Gastroesophageal sphincter (tissue), 4 donors: ENCODE measurements at places on chromosomes 2 and 18. TPM values are rescaled to one million over a fixed set of nuclear protein-coding genes. Genes with fewer than 3 reads are reported as not detected.
A peak's percentile ranks its signal among the peaks of the same experiment; 100 is the strongest.

- no peak for ATAC-seq
- no peak overlapping the region for H3K27ac ChIP-seq
- no peaks in the 10 kb centered on the region for H3K27me3 ChIP-seq
Observed at GRCh38 chr2:132366421-132367180, 50.0 kb upstream of the GPR39 start.

DNA sequence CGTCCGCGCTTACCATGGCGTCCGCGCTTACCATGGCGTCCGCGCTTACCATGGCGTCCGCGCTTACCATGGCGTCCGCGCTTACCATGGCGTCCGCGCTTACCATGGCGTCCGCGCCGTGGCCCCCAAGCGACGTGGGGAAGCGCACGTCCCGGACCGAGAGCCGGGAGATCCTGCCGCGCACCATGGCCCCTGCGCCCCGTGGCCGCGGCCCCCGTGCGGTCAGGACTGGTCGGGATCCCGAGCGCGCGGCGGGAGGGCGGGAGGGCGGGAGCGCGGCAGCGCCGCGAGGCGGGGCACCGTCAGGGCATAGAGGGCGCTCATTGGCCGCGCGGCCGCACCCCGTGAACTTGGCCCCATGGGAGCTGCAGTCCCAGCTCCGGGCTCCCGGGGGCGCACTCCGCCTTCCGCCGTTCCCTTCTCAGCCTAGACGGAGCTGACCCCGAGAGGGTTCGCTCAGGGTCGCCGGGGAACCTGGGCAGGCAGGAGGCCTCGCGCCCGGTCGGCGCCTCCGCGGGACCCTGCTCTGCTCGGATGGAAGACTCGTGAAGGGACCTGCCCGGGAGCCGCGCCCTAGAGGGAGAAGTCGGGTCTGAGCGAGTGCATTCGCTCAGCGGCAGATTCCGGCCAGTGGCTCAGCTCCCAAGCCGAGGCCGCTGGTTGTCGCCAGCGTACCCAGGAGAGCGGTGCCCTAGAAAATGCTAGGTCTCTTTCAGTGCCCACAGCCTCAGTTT is at the start of gene ENOSF1:
Gene ENOSF1, minus strand, starts transcription at position 230 of the 734 bp plus-strand sequence. Its CDS starts 43 bp downstream, at position 187.
- no peaks in the 10 kb centered on the region for H3K4me1 ChIP-seq
- ATAC-seq: peak; percentile 97
- no peaks in the 10 kb centered on the region for H3K36me3 ChIP-seq
- peak within 1 kb of the TSS; percentile 89 for H3K27ac ChIP-seq
- H3K4me3 ChIP-seq: peak within 1 kb of the TSS; percentile 71

DNA sequence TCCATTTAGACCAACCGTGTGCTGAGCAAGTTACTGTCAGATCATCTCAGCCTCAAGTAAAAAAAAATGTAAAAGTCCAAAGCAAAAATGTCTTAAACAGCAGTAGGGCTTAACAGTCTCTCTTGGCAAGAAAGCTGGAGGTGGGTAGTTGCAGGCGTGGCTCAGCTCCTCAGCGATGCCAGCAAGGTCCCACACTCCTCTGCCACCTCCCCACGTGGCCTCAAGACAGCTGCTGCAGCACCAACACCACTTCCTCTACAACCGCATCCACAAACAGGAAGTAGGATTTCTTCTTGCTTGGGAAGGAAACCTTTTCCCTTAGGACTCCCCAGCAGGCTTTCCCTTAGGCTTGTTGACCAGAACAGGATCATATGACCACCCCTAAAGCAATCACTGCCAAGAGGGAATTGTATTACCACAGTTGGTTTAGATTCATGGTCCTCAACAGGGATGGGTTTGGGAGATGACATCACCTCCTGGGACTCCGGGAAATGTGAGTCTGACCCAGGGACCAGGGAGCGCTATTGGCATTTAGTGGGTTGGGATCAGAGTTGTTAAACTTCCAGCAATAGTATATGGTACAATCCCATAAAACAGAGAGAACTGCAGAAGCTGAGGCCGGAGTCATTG is 97.1 kb downstream of the MAPK4 start:
- ATAC-seq: no peak
- H3K36me3 ChIP-seq: no peaks in the 10 kb centered on the region
- no peak overlapping the region for H3K4me3 ChIP-seq
- H3K27me3 ChIP-seq: no peaks in the 10 kb centered on the region

The GALR1 gene
- 0.62 TPM for total RNA-seq

The SANBR gene
- 5.4 TPM for total RNA-seq

The SRSF7 gene
- total RNA-seq: 44.5 TPM

GRCh38 chr2:189702071-189702470 is 27.6 kb downstream of the ANKAR start:
- peaks cover 2% of the 10 kb centered on the region for H3K4me1 ChIP-seq
- H3K27me3 ChIP-seq: no peaks in the 10 kb centered on the region
- H3K27ac ChIP-seq: no peak overlapping the region

GRCh38 chr2:101858246-101858645 is 133.5 kb upstream of the IL1R2 start:
- H3K27ac ChIP-seq: no peak overlapping the region
- H3K36me3 ChIP-seq: peaks cover 84% of the 10 kb centered on the region
- H3K27me3 ChIP-seq: no peaks in the 10 kb centered on the region
- no peaks in the 10 kb centered on the region for H3K4me1 ChIP-seq
- no peak overlapping the region for H3K4me3 ChIP-seq
- no peak for ATAC-seq

The EPB41L5 gene
- 13.7 TPM for total RNA-seq

DNA sequence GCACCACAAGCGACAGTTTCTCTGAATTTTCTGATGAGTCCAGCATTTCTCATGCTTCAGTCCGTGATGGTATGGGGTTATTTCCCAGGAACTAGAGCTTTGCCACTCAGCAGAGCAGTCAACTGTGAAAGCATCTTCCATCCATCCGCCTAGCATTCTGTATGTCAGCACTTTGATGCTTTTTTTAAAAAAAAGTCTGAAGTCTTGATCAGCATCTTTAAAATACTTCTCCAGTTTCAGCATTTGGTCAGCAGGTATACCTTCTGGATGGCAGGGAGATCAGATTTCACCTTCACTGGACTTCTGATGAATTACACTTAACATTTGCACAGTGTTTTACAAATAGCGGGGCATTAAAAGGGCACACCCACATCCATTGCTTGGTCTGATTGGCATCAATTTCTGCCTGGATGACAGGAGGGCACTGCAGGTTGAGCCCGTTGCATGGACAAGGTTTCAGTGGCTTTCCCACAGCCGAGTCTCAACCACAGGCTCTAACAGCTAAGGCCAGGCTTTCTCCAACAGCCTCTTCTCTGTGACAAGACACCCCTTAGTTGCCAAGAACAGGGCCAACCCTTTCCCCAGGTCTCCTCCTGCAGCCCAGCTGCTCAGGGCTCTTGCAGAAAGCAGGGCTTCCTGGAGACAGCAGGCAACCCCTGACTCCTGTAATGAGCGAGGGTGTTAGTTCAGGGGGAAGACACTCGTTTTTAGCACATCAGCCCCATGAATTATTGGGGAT is 54.0 kb downstream of the EMILIN2 start:
- H3K36me3 ChIP-seq: no peaks in the 10 kb centered on the region
- no peak for ATAC-seq
- H3K4me1 ChIP-seq: peaks cover 11% of the 10 kb centered on the region
